Astrocyte of the hippocampus (primary cell): ENCODE measurements at places on chromosomes 12 and 14.
A peak's percentile ranks its signal among the peaks of the same experiment; 100 is the strongest.

DNA sequence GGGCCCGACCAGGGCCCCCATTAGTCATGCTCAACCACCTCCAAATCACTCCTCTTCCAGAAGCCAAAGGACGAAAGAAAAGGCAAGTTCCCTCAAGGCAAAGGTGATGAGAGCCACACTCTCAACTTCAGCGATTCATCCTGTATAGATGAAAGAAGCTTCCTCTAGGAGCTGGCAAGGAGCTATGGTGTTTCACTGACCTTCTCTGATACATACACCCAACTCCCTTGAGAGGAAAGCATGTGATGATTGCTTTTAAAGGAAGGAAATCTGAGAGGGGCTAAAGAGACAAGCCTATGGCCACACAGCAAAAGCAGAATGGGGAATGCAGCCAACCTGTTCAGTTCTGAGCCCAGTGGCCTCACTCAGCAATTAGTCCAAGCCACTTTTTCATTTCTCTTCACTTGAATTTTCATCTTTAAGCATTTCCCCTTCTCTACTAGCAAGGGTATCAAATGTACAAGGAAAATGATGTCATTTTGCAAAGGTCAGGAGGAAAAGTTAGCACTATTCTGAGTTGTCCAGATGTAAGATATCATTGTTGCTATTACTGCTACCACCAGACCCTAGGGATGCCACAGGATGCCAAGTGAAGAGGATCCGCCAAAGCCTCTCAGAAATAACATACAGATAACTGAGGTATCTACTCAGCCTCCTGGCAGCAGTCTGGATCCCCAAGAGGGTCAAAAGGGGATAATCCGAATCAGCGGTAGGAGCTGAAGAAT is 82.5 kb downstream of the MAP3K9 start:
- no peak for DNase-seq

DNA sequence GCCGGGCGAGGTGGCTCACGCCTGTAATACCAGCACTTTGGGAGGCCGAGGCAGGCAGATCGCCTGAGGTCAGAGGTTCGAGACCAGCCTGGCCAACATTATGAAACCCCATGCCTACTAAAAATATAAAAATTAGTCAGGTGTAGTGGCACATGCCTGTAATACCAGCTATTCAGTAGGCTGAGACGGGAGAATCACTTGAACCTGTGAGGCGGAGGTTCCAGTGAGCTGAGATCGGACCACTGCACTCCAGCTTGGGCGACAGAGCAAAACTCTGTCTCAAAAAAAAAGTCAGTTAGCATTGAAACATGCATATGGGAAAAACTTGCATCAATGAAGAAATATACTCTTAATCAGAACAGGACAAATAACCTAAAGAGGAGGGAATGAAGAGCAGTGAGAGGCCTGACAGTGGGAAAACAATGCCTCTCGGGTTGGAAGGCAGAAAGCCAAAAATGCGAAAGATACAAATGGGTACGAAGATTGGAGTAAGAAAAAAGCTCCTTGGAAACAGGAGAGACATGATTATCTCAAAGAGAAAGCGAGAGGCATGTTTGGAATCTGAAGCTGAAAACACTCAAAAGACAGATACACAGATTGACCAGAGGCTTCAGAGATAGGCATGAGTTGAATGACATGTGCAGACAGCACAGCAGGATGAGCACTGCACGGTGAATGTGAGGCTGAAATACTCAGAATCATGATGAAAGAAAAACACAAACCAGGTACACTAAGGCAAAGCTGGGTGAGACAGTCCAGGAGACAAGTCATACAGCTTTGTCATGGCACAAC is 30.6 kb downstream of the RESF1 start:
- peak; percentile 30 for DNase-seq

DNA sequence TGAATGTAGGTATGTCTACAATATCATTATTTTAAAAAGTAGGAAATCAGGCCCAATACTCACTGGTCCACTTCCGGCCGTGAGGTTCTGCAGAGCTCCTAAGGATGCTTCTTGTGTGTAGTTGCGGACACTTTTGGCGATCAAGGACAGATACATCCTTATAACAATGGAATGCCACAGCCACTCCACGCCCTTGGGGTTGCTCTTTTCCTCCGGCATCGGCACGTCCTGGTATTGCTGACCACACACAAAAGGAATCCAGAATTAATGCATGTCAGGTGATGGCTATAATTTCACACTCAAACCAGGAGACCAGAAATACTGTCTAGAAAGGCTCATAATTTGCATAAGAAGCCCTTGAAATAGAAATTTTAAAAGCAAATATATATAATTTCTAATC is 65.6 kb upstream of the YARS2 start:
- peak; percentile 34 for DNase-seq

- DNase-seq, result no peak
These were observed 18.3 kb upstream of the PDE3A start for GRCh38 chr12:20350026-20350425.

- DNase-seq, result peak; percentile 12
These were observed 62.5 kb upstream of the METAP2 start for GRCh38 chr12:95411466-95411865.

DNA sequence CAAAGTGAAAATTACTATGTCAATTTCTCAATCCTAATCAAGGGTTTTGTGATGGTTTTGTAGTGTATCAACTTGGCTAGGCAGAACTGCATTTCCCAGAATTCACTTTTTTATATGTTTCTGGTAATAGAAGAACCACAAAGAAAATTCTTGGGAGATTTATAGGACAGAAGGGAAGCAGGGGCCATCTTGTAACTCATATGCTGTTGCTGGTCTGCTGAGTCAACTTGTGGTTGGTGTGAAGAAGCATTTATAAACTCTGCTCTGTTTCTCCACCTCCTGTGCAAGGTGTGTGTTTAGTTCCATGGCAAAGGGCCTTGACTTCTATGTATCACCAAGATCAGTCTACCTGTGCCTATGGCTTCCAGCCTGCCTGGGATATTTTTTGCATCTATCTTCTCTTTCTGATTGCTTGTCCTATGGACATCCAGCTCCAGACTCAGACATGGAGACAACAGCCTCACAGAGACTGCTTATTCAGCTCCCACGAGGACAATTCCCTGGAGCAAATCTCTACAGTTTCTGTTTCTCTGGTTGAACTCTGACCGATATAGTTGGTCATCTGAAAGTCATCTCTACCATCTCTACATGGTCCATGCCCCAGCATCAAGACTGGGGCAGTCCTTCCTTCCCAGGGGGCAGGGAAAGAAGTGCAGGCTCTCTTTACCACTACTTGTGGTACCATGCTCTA is 364.3 kb upstream of the DDHD1 start:
- peak; percentile 26 for DNase-seq

DNA sequence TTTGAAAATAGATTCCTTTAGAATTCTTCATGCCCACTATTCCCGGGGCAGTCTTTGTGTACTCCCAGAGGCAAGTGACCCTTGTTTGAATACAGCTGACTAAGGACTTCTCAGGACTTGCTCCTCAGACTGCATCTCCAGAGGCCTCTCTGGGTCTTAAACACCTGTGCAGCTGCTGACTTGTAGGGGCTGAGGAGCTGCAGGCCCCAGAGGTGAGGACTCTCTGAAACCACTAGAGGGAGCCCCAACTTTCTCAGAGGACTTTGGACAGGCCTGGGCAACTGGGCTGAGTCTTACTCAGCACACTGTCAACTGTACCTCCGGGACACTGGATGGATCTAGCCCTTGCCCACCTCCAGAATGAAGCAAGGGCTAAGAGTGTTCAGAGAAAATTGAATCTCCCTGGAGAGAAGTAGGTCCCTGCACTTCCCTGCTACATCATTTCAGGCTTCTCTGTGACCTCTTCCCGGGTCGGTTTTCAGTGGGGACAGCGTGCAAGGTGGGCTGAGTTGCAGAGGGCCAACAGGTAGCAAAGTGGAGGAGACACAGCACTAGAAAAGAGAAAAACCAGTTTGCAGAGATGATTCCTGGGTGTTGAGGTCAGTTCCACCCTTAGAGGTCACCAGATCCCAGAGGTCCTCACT is 164.6 kb downstream of the TMEM117 start:
- DNase-seq, result peak; percentile 22

GRCh38 chr12:109592195-109592904 is 18.8 kb downstream of the MVK start:
- DNase-seq, result no peak
